ENCODE measurements at places on chromosomes 6 and 20.

DNA sequence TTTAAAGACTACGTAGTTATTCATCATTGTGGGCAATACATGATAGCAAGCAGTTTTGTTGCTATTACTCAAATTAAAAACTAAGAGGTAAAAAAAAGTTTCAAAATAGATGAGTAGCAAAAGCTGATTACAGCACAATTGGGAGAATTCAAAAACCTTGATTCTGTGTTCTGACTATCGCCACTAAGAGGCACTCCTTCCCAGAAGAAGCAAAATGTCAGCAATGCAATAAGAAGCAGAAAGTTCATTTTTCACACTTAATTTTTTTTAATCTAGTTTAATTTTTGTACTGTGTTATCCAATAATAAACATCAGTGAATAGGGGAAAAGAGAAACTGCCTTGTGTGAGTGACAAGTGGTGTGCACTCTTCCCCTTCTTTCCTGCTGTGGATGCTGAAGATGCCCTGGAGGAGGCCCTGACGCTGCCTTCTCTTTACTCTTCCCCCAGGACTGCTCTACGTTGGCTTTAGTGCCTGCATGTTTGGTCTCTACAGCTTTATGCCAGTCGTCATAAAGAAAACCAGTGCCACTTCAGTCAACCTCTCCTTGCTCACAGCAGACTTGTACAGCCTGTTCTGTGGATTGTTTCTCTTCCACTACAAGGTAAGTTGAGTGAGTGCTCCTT is 263.2 kb upstream of the PLN start:
- DNase-seq = no peak

GRCh38 chr20:2223558-2224367 is 72.0 kb upstream of the TGM3 start:
- no peak for DNase-seq

GRCh38 chr20:1376408-1377270 is 16.2 kb downstream of the FKBP1A start:
- DNase-seq = no peak

DNA sequence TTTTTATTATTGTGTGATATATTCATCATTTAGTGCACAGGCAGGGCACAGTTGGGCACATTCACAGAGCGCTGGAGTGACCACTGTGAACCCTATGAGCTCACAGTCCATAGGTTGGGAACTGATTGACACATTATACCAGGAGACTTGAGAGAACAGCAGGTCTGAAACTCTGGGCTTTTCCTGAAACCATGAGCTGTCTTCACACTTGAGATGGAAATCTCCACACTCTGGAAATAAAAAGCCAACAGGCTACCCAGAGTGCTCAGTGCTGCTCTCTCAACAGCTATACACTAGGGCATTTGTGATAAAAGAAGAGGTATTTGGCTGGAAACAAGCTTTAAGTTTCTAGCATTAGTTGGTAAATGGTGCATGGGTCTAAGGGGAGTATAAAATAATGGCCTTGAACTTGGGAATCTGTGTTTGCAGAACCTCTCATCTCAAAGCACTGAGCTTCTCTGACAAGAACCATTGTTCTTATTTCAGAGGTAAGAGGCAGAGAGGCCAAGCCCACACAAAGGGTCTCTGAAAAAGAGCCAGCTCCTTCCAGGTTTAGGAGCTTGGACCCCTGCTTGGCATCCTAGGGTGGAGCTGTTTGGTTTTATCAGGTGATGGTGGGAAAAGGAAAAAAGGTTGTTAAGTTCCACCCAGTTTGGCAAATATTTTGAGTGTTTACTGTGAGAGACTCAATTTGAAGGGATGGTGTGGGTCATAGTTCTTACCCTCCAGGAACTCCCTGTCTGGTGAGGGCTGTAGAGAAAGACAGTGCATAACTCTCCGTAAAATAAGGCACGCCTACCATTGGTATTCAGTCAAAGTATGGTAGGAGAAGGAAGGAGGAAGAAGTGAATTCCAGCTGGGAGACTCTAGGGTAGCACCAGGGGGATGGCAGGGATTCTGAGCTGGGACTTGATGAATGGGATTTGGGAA is 14.5 kb downstream of the CHMP4B start:
- no peak for DNase-seq

DNA sequence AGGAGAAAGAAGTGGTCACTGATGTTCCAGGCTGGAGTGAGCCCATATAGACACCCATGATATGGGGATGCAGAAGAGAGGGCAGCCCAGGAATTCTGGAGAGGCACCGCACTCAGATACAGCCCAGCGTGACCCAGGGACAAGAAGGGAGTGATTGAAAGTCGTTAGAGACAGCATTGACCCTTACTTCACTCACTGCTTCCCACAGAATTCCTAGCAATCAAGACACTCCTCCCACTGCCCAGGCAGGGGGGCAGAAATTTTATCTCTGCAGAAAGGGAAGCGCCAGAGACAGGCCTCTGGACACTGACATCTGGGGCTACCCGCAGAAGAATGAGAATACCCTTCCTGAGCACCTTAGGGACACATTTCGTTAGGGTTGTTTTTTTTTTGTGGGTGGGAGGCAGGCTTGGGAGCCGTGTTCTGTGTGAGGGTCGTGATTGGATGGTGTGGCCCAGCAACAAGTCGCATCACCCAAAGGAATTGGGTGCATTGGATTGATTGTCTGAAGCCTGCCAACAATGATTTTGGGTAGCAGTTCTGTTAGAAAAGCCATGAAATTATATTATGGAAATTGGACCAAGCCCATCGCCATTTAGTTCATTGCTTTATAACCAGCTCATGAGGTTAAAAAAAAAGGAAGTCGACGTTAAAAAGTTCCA is 45.9 kb upstream of the MAP3K4 start:
- DNase-seq = no peak

- no peak for DNase-seq
Observed at GRCh38 chr20:62183426-62184142, 756 bp downstream of the MTG2 start.

- no peak for DNase-seq
Observed at GRCh38 chr6:136763255-136763654, 29.0 kb downstream of the MAP3K5 start.

All from stimulated activated CD8-positive, alpha-beta memory T cell treated with anti-CD3 and anti-CD28 coated beads, Interleukin-7, amount 100 ng/mL, for 24 hours (primary cell).